ENCODE measurements at places on chromosomes 1 and 21.
A peak's percentile ranks its signal among the peaks of the same experiment; 100 is the strongest.

DNA sequence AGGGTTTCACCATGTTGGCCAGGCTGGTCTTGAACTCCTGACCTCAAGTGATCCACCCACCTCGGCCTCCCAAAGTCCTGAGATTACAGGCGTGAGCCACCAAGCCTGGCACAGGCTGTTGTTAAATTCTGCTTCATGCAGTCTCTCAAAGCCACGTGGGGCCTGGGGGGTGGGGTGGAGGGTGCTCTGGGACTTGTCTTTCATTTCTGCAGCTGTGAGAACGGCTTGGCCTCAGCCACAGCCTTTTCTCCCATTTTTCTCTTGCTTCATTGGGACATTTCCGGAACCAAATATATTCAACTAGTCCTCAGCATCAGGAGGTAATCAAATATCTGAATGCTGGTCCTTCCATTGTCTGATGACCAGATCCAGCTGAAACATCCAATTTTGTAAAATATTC, 27.6 kb upstream of the KCNE2 start:
- no peaks in the 10 kb centered on the region for H3K36me3 ChIP-seq
- no peak for DNase-seq
- peaks cover 22% of the 10 kb centered on the region for H3K4me1 ChIP-seq
- no peak overlapping the region for H3K4me3 ChIP-seq
- H3K27ac ChIP-seq, result no peak overlapping the region

- H3K27ac ChIP-seq, result no peak overlapping the region
- peaks cover 2% of the 10 kb centered on the region for H3K4me1 ChIP-seq
- no peak for DNase-seq
- H3K4me3 ChIP-seq, result no peak overlapping the region
- H3K36me3 ChIP-seq, result no peaks in the 10 kb centered on the region
- H3K27me3 ChIP-seq, result peaks cover 60% of the 10 kb centered on the region
These were observed 15.4 kb upstream of the GUCA2B start for GRCh38 chr1:42137766-42138165.

GRCh38 chr1:44641126-44642102, 32.9 kb downstream of the TMEM53 start:
- no peaks in the 10 kb centered on the region for H3K27me3 ChIP-seq
- peaks cover 6% of the 10 kb centered on the region for H3K4me1 ChIP-seq
- DNase-seq, result no peak

DNA sequence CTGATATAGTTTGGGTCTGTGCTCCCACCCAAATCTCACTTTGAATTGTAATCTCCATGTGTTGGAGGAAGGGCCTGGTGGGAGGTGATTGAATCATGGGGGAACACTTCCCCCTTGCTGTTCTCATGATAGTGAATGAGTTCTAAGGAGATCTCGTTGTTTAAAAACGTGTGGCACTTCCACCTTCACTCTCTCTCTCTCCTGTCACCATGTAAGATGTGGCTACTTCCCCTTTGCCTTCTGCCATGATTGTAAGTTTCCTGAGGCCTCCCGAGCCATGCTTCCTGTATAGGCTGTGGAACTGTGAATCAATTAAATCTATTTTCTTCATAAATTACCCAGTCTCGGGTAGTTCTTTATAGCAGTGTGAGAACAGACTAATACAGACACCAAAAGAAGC, 40.4 kb downstream of the FRRS1 start:
- H3K4me3 ChIP-seq, result no peak overlapping the region
- peaks cover 4% of the 10 kb centered on the region for H3K36me3 ChIP-seq
- peaks cover 2% of the 10 kb centered on the region for H3K4me1 ChIP-seq
- no peaks in the 10 kb centered on the region for H3K27me3 ChIP-seq
- DNase-seq, result no peak

GRCh38 chr1:75600781-75601180, 10.1 kb downstream of the SLC44A5 start:
- H3K27me3 ChIP-seq, result no peaks in the 10 kb centered on the region
- no peaks in the 10 kb centered on the region for H3K4me1 ChIP-seq
- H3K27ac ChIP-seq, result no peak overlapping the region
- no peak overlapping the region for H3K4me3 ChIP-seq

GRCh38 chr1:222582099-222582774, 7.5 kb downstream of the TAF1A start:
- H3K4me1 ChIP-seq, result no peaks in the 10 kb centered on the region
- H3K27ac ChIP-seq, result no peak overlapping the region
- H3K27me3 ChIP-seq, result no peaks in the 10 kb centered on the region
- H3K4me3 ChIP-seq, result no peak overlapping the region

DNA sequence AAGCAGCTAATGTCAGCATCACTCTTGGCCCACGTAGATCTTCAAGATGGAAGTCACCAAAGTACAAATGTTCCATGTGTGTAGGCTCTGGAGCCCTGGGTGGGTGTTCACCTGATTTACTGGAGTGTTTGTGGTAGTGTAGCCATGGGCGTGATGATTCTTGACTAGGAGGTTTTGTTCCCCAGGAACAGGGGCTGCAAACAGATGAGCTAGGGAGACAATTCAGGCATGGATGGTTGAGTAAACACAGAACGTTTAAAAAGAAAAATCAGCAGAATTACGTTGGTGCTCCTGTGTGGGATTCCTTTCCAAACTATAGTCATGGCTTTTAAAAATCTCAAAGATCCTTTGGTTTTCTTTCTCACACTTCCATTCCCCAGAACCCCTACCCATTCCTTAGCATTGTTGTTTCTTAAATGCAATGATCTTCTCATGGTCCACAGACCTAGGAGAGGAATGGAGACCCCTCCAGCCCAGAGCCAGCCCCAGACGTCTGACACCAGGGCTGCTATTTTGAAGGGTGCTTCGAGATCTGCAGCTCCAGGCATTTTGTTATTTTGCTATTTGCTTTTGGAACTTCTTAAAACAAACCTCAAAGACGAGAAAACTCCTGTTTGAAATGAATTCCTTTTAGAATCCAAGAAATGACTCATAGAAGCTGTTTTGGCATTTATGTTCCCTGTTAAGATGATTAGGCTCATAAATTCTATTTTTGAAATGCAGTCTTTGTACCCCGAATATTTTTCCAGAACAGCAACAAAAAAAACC, 115.1 kb downstream of the ETS2 start:
- peak overlapping the region; percentile 70 for H3K27ac ChIP-seq
- H3K4me1 ChIP-seq, result peaks cover 9% of the 10 kb centered on the region
- DNase-seq, result peak; percentile 40
- H3K27me3 ChIP-seq, result no peaks in the 10 kb centered on the region

- no peaks in the 10 kb centered on the region for H3K36me3 ChIP-seq
These were observed 100.0 kb upstream of the RAB4A start for GRCh38 chr1:229170778-229171505.

GRCh38 chr21:31710586-31710985, 21.3 kb downstream of the SCAF4 start:
- no peaks in the 10 kb centered on the region for H3K27me3 ChIP-seq
- peaks cover 4% of the 10 kb centered on the region for H3K4me1 ChIP-seq
- H3K4me3 ChIP-seq, result no peak overlapping the region

GRCh38 chr1:113983826-113984225, 4.6 kb downstream of the OLFML3 start:
- no peak overlapping the region for H3K27ac ChIP-seq
- H3K4me3 ChIP-seq, result peak overlapping the region; percentile 85
- H3K4me1 ChIP-seq, result peaks cover 45% of the 10 kb centered on the region
- DNase-seq, result no peak
- no peaks in the 10 kb centered on the region for H3K27me3 ChIP-seq

DNA sequence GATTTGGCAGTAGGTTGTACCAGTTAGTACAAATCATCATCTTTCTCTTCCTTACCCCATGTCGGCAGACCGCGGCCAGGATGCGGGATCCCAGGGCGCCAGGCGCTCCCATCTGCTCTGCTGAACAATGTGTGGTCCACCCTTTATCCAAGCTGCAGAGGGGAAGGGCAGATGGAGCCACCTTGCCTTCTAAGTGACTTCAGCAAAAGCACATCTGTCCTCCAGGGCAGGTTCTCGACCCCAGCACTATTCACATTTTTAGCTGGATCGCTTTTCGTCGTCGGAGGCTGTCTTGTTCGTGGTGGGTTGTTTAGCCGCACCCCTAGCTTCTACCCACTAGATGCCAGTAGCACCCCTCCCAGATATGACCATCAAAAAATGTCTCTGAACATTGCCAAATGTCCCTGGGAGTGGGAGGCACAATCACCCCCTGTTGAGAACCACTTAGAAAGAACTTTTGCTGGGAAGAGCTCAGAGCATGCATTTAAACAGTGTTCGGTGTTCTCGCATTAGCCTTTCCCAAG, 58.1 kb upstream of the SIM2 start:
- no peaks in the 10 kb centered on the region for H3K27me3 ChIP-seq
- no peaks in the 10 kb centered on the region for H3K36me3 ChIP-seq
- H3K4me3 ChIP-seq, result no peak overlapping the region
- DNase-seq, result no peak
- H3K4me1 ChIP-seq, result peaks cover 3% of the 10 kb centered on the region

- DNase-seq, result peak; percentile 54
- H3K4me3 ChIP-seq, result no peak overlapping the region
- no peaks in the 10 kb centered on the region for H3K36me3 ChIP-seq
- H3K27me3 ChIP-seq, result no peaks in the 10 kb centered on the region
These were observed 6.9 kb upstream of the DNAH14 start for GRCh38 chr1:224922404-224923164.

GRCh38 chr1:59549903-59550302, 253.0 kb downstream of the FGGY start:
- H3K4me1 ChIP-seq, result no peaks in the 10 kb centered on the region
- peak; percentile 85 for DNase-seq
- H3K27ac ChIP-seq, result no peak overlapping the region
- H3K36me3 ChIP-seq, result peaks cover 5% of the 10 kb centered on the region
- H3K4me3 ChIP-seq, result no peak overlapping the region
- no peaks in the 10 kb centered on the region for H3K27me3 ChIP-seq

DNA sequence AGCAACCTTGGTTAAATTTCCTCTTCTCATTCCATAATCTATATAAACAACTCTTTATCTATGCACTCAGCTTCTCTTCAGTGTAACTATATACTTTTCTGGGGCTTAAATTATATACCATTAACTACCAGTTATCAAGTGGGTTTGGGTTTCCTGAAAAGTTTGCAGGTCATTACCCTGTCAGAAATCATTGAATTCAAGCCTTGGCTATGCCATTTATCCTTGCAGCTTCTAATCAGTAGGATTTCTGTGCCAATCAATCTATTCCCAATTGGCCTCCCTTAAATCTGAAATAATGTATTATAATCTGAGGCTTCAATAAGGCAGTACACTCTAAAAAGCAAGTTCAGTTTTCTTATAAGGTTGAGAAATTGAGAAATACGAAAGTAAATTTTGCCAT, 466.5 kb downstream of the NCAM2 start:
- H3K4me1 ChIP-seq, result no peaks in the 10 kb centered on the region
- H3K4me3 ChIP-seq, result no peak overlapping the region
- DNase-seq, result no peak
- no peaks in the 10 kb centered on the region for H3K36me3 ChIP-seq
- H3K27ac ChIP-seq, result no peak overlapping the region

DNA sequence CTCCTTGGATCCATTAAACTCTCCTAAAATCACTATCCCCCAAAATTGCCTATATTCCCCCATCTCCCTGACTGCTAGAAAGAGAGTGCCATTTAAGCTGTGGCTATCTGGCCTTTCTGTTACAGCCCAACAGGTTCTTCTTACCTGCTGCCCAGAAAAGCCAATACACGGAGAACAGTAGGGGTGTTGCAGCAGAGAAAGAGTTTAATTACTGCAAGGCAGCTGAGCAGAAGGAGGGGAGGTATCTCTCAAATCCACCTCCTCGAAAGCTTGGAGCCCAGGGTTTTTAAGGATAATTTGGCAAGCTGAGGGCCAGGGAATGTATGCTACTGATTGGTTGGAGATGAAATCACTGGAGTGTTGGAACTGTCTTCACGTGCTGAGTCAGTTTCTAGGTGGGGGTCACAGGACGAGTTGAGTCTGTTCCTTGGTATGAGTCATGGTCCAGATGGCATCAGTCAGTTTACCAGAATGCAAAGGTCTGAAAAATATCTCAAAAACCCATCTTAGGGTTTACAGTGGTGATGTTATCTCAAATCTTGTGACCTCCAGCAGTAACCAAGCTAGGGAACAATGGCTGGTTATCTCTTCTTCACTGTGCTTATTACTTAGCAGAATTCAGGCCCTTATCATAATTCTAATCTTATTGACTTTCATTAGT, 89.8 kb downstream of the SMYD3 start:
- H3K27ac ChIP-seq, result no peak overlapping the region
- peaks cover 3% of the 10 kb centered on the region for H3K4me1 ChIP-seq
- H3K4me3 ChIP-seq, result no peak overlapping the region
- DNase-seq, result peak; percentile 42

- no peak for DNase-seq
- H3K27me3 ChIP-seq, result no peaks in the 10 kb centered on the region
- H3K4me3 ChIP-seq, result peak overlapping the region; percentile 14
These were observed 11.0 kb downstream of the PRKAA2 start for GRCh38 chr1:56655991-56656613.

GRCh38 chr1:77282866-77283539, 1.2 kb downstream of the AK5 start:
- no peak overlapping the region for H3K27ac ChIP-seq
- no peaks in the 10 kb centered on the region for H3K27me3 ChIP-seq
- no peaks in the 10 kb centered on the region for H3K36me3 ChIP-seq

GRCh38 chr1:151166505-151166956, 587 bp downstream of the SCNM1 start:
- H3K27ac ChIP-seq, result peak overlapping the region; percentile 92
- H3K36me3 ChIP-seq, result peaks cover 47% of the 10 kb centered on the region
- H3K27me3 ChIP-seq, result no peaks in the 10 kb centered on the region
- H3K4me3 ChIP-seq, result peak overlapping the region; percentile 74
- DNase-seq, result peak; percentile 88

- no peak overlapping the region for H3K27ac ChIP-seq
- peaks cover 49% of the 10 kb centered on the region for H3K36me3 ChIP-seq
- H3K27me3 ChIP-seq, result no peaks in the 10 kb centered on the region
- H3K4me1 ChIP-seq, result no peaks in the 10 kb centered on the region
These were observed 22.5 kb downstream of the DPH5 start for GRCh38 chr1:101003012-101003650.

DNA sequence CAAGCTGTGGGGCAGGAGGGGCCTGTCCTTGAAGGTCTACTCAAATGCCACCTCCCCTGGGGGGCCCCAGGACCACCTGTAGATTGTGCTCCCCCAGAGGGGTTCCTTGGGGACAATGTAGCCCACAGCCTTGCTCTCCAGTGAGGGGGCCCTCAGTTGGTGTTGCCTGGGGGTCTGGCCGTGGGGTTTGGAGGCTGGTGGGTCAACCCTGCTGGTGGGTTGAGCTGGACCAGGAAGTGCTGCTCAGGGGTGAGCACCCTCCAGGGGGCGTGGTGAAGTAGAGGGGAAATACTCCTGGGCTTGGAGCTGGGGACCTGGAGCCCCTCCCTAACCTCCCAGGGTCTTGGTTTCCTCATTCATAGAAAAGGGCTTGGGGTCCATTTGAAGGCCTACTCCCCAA, 143.6 kb upstream of the WNT4 start:
- H3K4me3 ChIP-seq, result no peak overlapping the region
- peaks cover 60% of the 10 kb centered on the region for H3K27me3 ChIP-seq
- no peaks in the 10 kb centered on the region for H3K36me3 ChIP-seq
- H3K4me1 ChIP-seq, result peaks cover 6% of the 10 kb centered on the region
- no peak for DNase-seq

GRCh38 chr1:147567594-147568381, 26.5 kb downstream of the BCL9 start:
- H3K27me3 ChIP-seq, result no peaks in the 10 kb centered on the region
- H3K27ac ChIP-seq, result no peak overlapping the region
- no peak overlapping the region for H3K4me3 ChIP-seq
- H3K4me1 ChIP-seq, result peaks cover 2% of the 10 kb centered on the region
- H3K36me3 ChIP-seq, result no peaks in the 10 kb centered on the region

GRCh38 chr1:46180082-46180616, 3.9 kb upstream of the P3R3URF start:
- peaks cover 31% of the 10 kb centered on the region for H3K4me1 ChIP-seq
- no peaks in the 10 kb centered on the region for H3K27me3 ChIP-seq
- no peak for DNase-seq
- H3K4me3 ChIP-seq, result no peak overlapping the region
- H3K36me3 ChIP-seq, result no peaks in the 10 kb centered on the region
- H3K27ac ChIP-seq, result no peak overlapping the region

Measured in mesenchymal stem cell (in vitro differentiated cells and primary cell).